ENCODE measurements at places on chromosomes 1 and 21.

- no peak for DNase-seq
These were observed 51.4 kb upstream of the LRIG2 start for GRCh38 chr1:113021430-113022085.

DNA sequence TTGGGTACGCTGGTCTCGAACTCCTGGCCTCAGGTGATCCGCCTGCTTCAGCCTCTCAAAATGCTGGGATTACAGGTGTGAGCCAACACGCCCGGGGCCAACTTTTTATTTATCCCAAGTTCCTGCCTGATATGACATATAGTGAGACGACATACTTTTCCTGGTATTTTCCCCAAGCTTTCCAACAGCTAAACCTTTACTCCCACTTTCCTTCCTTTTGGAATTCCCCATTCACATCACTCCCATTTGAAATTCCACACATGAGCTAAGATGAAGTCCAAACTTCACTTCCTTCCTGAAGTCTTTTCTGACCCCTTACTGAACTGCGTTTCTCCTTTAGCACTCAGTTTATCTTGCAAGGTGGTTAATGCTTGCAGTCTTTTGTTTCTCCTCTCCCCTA is 64.1 kb downstream of the S1PR1 start:
- no peak for DNase-seq

GRCh38 chr1:227845519-227845918 is 30.0 kb downstream of the PRSS38 start:
- no peak for DNase-seq

GRCh38 chr1:81679942-81680341 is 120.8 kb upstream of the ADGRL2 start:
- no peak for DNase-seq

- DNase-seq: no peak
These were observed 186.9 kb downstream of the SETD4 start for GRCh38 chr21:35873441-35873840.

DNA sequence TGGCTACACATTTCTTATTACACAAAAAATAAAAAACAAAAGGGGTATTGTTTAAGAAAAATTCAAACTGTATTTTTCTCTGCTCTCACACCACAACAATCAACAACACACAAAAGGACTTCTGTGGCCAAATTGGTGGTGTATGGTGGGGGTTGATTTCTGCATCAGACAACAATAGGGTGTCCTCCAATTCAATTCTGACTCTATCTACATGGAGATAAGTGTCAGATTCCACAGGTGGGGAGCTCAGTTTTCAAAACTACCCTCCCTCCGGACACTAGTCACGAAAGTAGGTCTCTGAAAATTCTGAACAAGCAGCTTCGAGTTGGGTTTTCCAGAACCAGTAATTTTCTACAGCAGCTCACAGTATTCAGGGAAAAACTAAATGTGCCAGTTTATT is 744.9 kb upstream of the NCAM2 start:
- no peak for DNase-seq
